ENCODE measurements at places on chromosomes 3 and 15.

DNA sequence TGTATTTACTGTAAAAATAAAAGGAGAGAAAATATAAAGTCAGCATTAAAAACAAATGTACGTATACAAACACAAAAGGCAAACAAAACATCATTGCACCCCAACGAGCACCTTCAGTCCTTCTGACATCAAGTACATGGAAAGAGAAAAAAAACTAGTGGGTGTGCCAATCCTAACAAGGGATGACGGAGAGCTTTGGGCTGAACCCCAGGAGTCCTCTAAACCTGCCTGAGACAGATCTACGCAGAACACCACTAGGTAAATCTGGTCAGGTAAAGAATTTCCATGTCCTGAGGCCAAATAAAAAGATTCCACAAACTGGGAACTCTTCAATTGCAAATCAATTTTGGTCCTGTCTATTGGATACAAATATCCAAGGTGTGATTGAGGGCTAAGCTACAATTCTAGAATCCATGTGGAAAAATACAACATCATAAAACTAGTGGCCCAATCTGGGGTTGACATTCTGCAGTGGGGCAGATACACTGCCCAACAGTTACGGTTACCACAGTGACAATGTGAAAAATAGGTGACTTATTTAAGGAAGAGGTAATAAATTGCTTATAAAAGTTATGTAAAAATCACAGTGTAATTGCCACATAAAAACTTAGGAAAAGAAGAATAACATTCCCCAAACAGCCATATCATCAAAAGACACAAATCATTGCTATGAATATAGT lies 14.2 kb downstream of the IFT80 start:
- no peak for DNase-seq

GRCh38 chr15:32901995-32902394 lies 184.2 kb downstream of the GREM1 start:
- DNase-seq: no peak

GRCh38 chr3:155402656-155403055 lies 109.2 kb upstream of the STRIT1 start:
- no peak for DNase-seq

DNA sequence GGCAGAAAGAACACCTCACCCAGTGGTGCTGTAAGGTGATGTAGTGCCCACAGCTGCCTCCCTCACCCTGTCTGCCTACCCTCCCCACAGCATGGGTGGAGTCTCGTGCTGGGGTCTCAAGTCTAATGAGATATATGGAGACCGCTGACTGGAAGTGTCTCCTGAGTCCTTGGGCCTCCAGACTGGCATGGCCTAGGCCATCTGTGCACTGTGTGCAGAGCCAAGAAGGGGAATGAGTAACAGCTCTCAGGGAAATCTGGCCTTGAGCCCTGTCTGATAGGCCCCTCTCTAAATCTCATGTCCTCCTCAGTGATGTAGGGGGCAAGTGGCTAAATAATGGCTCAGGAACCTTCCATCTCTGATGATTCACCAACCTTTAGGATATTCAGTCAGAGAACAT lies 277.4 kb downstream of the PLCL2 start:
- DNase-seq: no peak

DNA sequence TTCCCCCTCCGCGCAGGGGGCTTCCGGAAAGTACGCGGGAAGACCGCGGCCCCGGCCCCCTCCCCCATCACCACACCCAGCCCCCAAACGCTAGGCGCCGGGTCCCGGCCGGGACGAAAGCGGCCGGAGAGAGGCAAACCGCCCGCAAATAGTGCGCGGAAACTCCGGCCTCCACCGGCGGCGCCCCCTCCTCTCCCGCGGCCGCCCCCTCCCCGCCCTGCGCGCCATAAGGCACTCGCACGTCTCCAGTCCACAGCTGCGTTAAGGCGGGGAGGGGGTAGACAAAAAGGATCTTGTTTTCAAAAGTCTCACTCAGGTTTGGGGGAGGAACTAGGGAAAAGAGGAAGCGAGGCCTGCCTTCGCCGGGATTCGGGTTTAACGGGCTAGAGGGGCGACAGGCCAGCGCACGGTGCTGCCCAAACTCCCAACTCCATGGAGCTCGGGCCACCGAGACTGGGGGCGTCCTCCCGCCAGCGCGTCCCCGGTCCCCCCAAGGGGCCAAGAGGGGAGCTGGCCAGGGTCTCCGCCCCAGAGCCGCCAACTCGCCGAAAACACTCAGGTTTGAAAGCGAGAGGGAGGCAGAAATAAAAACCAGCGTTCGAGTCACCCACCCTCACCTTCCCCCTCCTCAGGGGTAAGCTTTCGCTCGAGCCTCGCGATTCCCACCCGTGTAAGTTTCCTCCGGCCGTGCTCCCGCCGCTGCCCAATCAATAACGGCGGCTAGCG lies 1.8 kb downstream of the ANP32A start:
- peak; percentile 45 for DNase-seq

DNA sequence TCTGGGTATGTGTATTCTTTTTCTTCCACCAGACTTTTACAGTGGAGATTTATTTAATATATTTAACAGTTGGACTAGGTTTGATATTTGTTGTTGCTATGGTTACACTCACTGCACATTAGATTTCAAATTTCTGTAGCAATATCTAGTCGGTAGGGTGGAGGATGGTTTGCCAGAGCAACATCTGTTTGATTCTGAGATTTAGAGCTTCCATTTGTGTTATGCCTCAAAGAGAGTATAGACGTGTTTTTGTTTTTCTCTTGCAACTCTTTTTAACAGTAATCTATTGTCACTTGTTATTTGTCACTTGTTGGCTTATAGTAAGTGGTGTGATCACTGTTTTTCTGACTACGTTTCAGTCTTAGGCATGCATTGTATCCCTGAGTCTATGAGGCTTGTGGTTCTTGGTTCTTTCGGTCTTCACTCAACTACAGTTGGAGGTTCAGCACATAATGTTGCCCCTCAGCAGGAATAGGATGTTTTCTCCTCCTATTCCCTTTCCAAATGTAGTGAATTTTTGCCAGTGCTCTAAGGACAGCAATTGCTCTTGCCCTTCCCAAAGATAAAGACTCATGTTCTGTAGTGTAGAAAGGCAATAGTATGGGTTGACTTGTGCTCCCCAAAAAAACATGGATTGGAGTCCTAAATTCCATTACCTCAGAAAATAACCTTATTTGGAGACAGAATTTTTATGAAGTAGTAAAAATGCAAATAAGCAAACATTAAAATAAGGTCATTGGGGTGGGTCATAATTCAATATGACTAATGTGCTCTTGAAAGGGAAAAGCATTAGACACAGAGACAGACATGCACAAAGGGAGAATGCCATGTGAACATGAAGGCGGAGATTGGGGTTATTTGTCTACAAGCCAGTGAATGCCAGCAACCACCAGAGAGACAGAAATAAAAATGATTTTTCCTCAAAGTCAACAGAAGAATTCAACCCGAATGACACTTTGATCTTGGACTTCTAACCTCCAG lies 692.1 kb downstream of the DIPK2A start:
- no peak for DNase-seq

GRCh38 chr3:135622656-135623055 lies 342.9 kb upstream of the PPP2R3A start:
- no peak for DNase-seq

DNA sequence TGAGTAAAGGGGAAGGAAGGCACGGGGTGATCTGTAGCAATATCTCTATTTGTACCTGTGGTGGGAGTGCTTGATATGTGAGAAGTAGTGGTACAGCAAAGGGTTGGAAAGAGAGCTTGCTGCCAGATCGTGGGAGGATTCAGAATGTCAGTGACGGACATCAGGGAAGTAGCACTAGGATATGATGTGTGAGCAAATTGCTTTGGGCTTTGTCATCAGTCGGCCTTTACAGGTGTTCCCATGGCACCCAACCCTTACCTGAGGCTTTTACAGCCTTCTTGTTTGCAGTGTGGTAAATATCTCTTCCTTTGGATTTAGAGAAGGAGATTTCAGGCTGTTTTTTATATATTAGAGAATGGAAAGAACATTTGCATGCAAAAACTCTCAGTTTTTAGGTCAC lies 29.8 kb downstream of the IL1RAP start:
- no peak for DNase-seq

DNA sequence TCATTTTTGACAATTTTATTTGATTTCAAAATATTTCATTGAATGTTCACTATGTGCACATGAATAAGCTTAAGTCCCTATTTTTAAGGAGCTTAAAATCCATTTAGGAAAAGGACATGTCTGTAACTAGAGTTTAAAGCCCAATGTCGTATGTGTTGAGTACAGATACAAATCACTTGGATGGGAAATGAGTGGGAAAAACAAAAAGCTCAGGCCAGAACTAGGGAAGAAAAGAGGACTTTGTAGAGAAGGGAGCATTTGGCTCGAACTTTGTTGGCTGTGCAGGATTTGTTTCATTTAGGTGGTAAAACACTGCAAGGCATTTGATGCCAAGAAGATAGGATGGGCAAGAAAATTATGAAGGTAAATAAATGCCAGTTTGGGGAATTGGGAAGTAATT lies 653.1 kb upstream of the KCNMB2 start:
- DNase-seq: no peak

GRCh38 chr3:21234933-21235332 lies 516.1 kb downstream of the ZNF385D start:
- DNase-seq: no peak

- no peak for DNase-seq
Measured at GRCh38 chr3:76986876-76987474, 52.9 kb upstream of the ROBO2 start.

GRCh38 chr3:159668990-159669476 lies 319.6 kb upstream of the IL12A start:
- DNase-seq: no peak

DNA sequence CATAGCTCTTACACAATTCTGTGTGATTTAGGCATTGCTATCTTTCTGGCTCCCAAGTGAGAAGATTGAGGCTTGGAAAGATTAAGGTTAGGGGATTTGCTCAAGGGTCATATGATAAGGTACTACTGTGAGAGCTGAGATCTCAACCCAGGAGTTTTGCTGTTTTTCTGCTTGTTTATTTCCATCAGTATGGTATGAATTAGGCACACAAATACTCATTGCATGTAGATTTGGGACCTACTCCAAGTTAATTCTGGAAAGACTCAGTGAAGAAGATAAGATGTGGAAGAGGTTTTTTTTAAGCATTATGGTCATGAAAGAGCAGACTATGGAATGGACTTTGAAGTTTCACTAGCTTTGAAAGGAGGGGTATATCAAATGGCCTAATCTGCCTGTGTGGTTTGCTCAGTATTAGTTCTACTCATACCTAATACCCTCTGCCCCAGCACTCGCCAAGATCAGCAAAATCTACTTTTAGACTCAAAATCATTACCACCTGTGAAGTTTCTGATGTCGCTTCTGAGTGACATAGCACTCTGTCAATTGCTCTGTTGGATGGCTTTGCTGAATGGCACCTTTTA lies 12.5 kb downstream of the MBNL1 start:
- no peak for DNase-seq

- no peak for DNase-seq
Measured at GRCh38 chr3:152225201-152225600, 43.5 kb upstream of the MBNL1 start.

GRCh38 chr3:126510308-126510910 lies 7.2 kb downstream of the UROC1 start:
- DNase-seq: no peak

- no peak for DNase-seq
Measured at GRCh38 chr15:41401904-41402267, 410 bp downstream of the NDUFAF1 start.

DNA sequence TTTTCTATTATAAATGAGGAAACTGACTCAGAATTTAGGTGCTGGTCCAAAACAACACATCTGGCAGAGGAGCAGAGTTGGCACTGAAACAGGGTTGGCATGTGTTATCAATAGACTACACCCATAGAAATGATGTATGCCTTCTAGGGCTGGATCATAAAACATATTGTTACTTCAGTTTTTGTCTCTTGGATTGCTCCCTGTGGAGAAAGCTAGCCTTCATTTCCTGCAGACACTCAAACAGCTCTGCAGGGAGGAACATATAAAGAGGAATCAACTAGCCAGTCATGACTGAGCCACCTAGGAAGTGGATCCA lies 507 bp upstream of the MRPL3 start:
- no peak for DNase-seq

DNA sequence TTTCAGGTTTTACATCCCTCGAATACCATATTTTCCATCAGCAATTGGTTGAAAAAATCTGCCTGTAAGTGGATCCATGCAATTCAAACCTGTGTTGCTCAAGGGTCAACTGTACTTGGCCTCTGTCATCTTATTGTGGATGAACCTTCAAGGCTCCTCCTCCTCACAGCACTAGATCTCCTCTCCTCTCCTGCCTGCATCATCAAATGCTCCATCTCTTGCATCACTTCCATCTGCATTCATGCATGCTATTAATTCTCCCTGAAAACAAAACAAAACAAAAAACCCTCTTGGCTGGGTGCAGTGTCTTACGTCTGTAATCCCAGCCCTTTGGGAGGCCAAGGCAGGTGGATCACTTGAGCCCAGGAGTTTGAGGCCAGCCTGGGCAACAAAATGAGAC lies 10.1 kb downstream of the BCL2L10 start:
- DNase-seq: no peak

DNA sequence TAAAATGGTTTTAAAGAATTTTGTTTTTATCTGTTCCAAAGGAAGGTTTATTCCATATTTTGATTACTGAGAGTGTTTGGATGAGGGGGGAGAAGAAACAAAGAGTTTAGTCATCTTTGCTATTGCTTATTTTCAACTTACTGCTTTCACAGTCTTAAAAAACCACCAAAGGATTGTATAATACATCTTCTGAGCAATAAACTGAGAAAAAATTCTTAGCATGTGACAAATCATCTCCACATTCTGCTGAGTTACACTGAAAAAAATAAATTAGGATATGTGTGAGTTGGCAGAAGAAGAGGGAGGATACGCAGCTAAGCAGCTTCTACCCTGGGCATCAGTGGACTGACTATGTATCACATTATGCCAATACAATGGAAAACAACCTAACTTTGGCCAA lies 23.2 kb upstream of the ACTC1 start:
- DNase-seq: no peak

DNA sequence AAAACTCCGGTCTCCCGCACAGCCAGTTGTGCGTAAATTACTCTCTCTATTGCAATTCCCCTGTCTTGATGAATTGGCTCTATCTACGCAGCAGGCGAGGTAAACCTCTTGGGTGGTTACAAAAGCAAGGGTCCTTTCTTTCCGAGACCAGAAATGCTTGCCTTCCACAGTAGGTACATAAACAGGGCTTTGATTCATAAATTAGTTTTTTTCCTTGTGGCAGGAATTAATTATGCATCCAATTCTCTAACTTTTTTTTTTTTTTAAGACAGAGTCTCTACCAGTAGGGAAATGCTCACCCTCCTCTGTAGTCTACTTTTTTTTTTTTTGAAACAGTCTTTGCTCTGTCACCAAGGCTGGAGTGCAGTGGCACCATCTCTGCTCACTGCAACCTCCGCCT lies 16.3 kb downstream of the CD80 start:
- no peak for DNase-seq

All from activated naive CD4-positive, alpha-beta T cell treated with anti-CD3 and anti-CD28 coated beads for 36 hours (primary cell).